Cerebellar nuclear complex (tissue), 1 donor: ENCODE measurements at places on chromosomes 7 and 10.

DNA sequence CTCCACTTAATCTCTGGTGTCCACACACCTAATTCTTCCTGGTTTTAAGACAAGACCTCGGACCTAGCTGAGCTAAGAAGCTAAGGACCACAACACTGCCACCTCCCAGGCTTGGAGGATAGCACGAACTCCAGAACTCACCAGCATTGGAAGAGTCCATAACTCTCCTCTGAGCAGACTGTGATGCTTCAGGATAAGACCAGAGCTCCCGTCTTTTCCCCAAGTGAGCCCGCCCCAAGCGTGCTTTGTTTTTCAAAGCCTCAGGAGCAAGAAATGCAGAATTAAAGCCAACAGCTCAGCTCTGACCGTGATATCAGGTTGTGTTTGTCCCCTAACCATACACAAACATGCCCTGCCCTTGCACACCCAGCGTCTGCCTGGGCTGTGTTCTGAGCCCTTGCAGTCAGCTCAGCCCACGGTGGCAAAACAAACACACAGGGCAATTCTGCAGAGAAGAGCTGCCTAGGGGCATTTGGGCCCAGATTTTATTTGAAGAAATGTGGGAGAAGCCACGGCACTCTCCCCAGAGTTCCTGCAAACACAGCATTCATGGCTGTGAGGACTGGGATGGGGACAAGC, 145.4 kb downstream of the WDR11 start:
- no peak for DNase-seq

DNA sequence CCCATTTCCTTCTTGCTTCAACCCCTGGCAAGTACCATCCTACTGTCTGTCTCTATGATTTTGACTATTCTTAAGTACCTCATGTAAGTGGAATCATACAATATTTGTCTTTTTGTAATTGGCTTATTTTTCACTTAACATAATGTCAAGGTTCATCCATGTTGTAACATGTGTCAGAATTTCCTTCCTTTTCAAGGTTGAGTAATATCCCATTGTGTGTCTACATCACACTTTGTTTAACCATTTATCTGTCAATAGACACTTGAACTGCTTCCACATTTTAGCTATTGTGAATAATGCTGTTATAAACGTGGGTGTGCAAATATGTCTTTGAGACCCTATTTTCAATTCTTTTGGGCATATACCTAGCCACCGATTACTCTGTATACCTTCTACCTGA, 14.0 kb upstream of the CDK14 start:
- DNase-seq, result no peak

DNA sequence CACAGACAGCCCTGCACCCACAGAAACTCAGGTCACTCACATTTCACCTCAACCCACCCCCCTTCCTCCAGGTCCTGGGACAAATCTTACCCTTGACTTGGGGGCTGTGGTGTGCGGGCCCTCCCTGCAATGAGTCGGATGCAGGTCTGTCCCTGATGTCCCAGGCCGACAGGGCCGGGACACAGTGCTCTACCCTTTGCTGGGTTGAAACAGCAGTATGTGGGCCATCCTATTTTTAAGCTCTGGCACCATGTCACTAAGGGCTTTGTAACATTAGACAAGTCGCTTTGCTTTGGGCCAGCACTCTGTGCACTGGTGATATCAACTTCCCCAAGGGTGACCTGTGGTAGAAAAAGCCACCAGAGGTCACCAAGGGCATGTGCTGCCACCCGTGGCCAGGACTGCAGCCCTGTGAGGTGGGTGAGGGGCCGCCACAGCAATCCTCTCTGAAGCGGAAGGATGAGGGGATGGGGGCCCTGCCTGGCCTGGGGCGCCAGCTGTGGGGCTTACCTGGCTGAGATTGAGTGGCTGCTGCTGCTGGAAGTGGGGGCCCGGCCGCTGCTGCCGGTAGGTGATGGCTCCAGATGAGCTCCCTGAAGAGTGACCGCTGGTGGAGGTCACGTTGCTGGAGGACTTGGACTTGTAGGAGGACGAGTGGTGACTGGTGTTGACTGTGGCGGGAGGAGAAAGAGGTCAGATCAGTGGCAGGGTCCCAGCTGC, 51.3 kb downstream of the CLEC2L start:
- no peak for DNase-seq

GRCh38 chr10:131310551-131311401, 745 bp downstream of the TCERG1L start:
- DNase-seq, result no peak

- no peak for DNase-seq
Measured at GRCh38 chr7:135597181-135597925, 39.6 kb downstream of the NUP205 start.

GRCh38 chr7:102376964-102377466, 19.1 kb upstream of the PRKRIP1 start:
- DNase-seq, result no peak

GRCh38 chr10:85851325-85851724, 515.3 kb downstream of the GRID1 start:
- no peak for DNase-seq

GRCh38 chr10:102616066-102616770, 28.1 kb upstream of the TRIM8 start:
- no peak for DNase-seq

GRCh38 chr7:134129856-134130523, 2.9 kb downstream of the LRGUK start:
- no peak for DNase-seq

DNA sequence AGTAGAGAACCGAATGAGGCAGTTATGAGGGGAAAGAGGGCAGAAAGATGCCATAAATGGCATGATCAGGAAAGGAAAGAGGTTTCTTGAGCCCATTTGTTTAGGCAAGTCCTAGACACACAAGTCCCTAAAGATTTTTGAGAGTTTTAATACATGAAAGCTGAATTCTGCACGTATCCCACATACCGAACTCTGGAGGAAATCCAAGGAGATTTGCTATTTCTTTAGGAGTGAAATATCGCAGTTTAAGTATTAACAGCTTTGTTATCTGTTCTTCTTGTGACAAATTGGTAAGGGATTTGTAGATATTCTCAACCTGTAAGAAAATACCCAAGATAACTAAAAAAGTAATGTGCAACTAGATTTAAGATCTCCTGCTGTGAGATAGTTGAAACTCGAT, 23.7 kb upstream of the CUBN start:
- no peak for DNase-seq

DNA sequence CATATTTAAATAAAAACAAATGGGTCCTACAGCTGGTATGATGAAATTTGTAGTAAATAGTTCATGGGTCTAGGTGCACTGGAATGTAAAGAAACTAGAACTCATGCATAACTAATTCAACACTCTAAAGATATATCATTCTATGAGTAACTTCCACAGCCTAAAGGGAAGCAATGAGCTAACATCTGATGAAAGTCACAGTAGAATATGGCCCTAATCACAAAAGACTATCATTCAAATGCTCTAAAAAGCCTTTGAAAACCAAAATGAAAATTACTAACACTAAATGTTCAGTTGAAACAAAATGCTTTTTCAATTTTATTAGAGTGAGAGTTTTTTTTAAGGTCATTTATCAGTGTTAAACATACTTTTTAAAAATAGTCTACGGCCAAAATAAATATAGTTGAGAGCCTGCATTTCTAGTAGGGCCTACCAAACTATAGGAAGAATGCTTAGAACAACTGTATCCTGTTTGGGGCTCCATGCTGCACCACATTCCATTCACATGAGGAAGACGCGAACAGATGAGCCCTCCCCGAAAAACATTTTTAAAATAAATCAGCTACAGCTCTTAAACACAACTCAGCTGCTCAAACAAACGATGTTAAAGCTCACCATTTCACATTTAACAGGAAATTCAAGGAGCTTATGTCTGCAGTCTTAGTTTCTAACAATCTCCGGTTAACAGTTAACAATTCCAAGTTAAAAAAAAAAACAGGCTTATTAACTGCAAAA, 134.5 kb downstream of the NRBF2 start:
- no peak for DNase-seq

- no peak for DNase-seq
Measured at GRCh38 chr10:98971464-98971863, 264.2 kb downstream of the HPSE2 start.

DNA sequence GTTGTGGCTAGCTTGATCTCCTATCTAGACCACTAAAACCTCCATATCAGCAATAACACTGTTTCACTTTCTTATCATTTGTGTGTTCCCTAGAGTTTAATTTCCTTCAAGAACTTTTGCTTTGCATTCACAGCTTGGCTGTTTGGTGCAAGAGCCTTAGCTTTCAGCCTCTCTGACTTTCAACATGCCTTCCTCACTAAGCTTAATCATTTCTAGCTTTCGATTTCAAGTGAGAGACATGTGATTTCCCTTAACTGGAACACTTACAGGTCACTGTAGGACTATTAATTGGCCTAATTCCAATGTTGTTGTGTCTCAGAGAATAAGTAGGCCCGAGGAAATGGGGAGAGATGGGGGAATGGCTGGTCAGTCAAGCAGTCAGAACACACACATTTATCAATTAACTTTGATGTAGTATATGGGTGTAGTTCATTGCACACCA, 10.6 kb upstream of the BPGM start:
- DNase-seq, result no peak

GRCh38 chr10:109976681-109977080, 31.1 kb upstream of the ADD3 start:
- DNase-seq, result no peak

GRCh38 chr7:156999958-157000726, 10.3 kb downstream of the MNX1 start:
- no peak for DNase-seq

GRCh38 chr10:75744261-75744660, 312.8 kb downstream of the LRMDA start:
- no peak for DNase-seq

- no peak for DNase-seq
Measured at GRCh38 chr7:85630904-85631600, 444.2 kb upstream of the SEMA3D start.

- DNase-seq, result no peak
Measured at GRCh38 chr7:92809397-92809759, 27.0 kb downstream of the CDK6 start.

- no peak for DNase-seq
Measured at GRCh38 chr10:75038335-75038734, 73.1 kb upstream of the SAMD8 start.

- DNase-seq, result no peak
Measured at GRCh38 chr7:127717502-127718339, 65.7 kb downstream of the SND1 start.

DNA sequence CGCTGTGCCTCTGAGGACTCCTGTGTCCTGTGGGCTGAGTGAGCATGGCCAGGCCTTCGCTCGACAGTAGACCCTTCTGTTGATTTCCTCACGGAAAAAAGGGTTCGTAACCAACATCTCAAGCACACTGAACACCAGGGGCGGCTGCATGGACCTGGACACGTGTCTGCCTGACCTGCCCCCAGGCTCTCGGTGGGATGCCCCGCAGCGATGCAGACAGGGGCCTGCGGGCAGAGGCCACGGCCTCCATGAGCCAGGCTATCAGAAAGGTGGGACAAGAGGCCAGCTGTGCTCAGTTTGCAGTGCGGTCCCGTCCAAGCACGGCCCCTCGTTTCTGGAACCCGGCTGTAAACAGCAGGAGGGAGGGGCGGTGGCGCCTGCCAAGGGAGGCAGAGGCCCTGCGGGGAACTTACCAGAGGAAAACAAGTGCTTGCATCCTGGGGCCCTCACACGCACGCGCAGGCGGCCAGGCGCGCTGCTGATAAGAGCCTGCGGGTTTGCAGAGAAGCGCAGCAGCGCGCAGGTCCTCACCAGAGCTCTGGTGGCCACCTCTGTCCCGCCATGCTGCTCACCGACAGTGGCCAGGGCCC, 10.6 kb downstream of the GPR146 start:
- DNase-seq, result no peak

DNA sequence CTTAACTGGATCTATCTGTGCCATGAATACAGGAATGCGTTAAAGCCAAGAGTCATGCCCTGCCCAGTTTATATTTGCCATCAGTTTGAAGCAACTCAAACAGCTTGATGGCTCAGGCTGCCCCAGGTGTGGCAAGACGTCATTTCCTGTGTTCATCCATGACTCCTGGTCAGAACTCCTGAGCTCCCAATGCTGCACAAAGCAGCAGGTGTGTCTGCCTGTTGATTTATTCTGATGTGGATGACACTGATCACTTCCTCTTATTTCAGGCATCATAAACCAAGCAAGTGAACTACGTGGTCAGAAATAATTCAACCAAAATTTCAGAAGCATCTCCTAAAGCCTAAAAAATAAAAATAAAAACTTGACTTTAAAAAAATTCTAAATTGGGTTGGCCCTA, 68.5 kb downstream of the EZH2 start:
- no peak for DNase-seq

- DNase-seq, result peak; percentile 71
Measured at GRCh38 chr10:120433141-120433540, 23.9 kb upstream of the PLPP4 start.

- no peak for DNase-seq
Measured at GRCh38 chr7:94289071-94289470, 105.6 kb upstream of the COL1A2 start.

DNA sequence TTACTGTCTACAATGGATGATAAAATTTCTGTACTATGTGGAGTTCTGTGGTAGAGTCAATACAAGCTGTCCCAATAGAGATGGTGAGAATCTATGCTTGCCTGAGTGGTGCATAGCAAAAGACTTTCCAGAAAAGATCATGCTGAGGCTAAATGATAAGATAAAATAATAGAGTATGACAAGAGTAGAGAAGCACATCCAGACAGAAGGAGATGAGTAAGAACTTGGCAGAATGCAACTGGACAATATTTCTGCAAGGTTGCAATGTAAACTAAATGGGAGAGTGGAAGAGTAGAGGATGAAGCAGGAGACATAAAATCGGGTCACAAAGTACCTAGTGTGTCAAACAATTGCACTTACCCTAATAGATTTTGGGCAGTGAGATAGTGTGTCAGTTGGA, 347.6 kb downstream of the MDFIC start:
- no peak for DNase-seq

DNA sequence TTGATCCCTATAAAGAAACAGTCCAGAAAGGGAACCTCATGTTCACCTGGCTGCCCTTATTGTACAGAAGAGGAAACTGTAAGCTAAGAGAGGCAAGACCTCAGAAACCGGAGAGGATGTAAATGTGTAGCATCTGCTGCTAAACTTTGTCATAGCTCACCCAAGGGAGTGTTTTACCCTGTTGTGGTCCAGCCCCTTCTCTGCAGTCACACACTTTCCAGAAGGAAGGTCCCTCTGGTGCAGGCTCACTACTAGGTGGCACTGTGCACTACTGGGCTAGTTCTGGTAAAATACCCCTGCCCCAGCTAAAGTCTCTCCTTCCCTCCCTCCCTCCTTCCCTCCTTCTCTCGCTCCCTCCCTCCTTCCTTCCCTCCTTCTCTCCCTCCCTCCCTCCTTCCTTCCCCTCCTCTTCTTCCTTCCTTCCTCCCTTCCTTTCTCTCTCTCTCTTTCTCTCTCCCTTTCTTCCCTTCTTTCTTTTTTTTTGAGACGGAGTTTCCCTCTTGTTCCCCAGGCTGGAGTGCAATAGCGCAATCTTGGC, 42.5 kb upstream of the LCOR start:
- DNase-seq, result no peak

GRCh38 chr10:77173615-77174461, 463.8 kb downstream of the KCNMA1 start:
- no peak for DNase-seq

DNA sequence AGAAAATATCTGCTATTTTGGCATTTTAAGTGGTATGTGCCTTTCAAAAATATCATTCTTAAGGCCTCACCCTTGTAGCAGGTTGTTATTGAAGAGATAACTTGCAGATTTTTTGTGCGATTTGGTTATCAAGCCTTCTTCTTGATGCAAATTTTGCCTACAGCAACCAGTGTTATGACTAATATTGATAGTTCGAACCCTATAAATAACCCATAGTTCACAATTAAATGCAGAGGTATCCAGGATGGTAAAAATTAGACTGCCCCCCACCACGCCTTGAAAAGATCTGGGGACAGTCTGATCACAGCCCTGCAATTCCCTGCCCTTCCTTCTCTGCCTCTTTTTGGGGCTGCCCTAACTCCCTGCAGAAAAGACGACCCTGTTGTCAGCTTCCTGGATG, 28.4 kb upstream of the RAPGEF5 start:
- DNase-seq, result no peak
